SJSA1 (cell line): ENCODE measurements at places on chromosomes 16 and 17. TPM values are rescaled to one million over a fixed set of nuclear protein-coding genes. Genes with fewer than 3 reads are reported as not detected.

The CSH2 gene
- not detected in 2 replicates for total RNA-seq

The TEN1 gene
- total RNA-seq: 26.9 and 31.0 TPM in 2 replicates

DNA sequence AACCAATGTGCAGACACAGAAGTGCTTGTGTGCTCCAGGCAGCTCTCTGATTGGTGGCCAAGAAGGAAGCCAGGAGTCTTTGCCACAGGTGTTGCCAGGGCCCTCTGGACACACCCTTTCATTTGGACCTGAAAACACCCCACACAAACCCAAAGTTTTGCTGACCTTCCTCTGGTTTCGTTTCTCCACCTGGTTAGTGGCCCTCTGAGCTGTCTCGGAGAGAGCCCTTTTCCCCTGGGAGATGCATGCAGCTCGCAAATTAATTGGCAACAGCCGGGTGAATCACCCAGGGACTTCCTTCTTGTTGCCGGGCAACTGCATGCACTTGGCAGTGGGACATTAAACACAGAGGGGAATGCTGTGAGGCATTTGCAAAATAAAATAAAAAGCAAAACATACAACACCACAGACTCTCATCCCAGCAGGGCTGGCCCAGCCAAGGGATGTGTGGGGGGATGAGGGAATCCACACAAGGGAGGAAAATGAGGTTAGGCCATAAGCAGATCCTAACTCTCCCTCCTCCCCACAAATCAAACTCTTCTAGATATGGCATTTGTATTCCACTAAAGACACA lies 286.6 kb downstream of the SOX9 start:
- no peaks in the 10 kb centered on the region for H3K36me3 ChIP-seq
- DNase-seq: peak; percentile 98
- no peaks in the 10 kb centered on the region for H3K27me3 ChIP-seq
- H3K4me1 ChIP-seq: peaks cover 36% of the 10 kb centered on the region

- no peak overlapping the region for H3K27ac ChIP-seq
- no peak for DNase-seq
- H3K4me3 ChIP-seq: no peak overlapping the region
Measured at GRCh38 chr17:2183346-2183745, 120.2 kb downstream of the SMG6 start.

- H3K27me3 ChIP-seq: no peaks in the 10 kb centered on the region
- peaks cover 15% of the 10 kb centered on the region for H3K4me1 ChIP-seq
- no peak overlapping the region for H3K4me3 ChIP-seq
- no peak overlapping the region for H3K27ac ChIP-seq
- DNase-seq: no peak
- H3K36me3 ChIP-seq: peaks cover 56% of the 10 kb centered on the region
Measured at GRCh38 chr16:50271148-50272041, 5.0 kb downstream of the ADCY7 start.

DNA sequence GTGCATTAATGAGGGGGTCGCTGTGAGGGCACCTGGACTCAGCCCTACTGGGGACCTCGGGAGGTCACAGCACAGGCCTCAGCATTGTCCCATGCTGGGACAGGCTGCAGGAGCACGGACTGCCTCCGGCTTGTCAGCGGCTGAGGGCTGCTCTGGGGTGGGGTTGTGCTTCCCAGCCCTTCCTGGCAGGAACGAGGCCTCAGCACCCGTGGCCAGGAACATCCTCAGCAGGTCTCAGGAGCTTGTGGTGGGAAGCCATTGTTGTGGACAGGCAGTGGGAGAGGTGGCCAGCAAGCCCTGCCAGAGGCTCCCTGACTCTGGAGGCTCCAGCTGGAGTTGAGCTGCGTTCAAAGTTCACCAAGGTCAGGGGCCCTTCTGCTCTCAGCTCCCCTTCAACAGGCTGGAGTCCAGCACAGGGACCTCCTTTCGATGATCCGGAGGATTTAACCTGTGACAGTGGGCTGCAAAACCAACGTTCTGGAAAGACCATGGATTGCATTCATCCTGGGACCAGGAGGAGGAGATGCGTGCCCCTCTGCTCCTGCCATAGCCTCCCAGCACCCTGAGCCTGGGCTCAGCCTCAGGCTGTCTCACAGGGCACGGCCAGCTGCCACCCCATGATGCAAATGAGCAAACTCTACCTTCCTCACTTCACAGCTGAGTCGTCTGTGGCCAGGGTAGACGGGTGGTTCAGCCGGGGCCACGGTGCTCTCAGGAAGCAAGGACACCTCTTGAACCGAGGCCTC lies 32.6 kb downstream of the FOXL1 start:
- H3K27me3 ChIP-seq: no peaks in the 10 kb centered on the region
- H3K4me3 ChIP-seq: no peak overlapping the region
- no peak for DNase-seq

- no peak overlapping the region for H3K27ac ChIP-seq
- H3K27me3 ChIP-seq: no peaks in the 10 kb centered on the region
- H3K4me1 ChIP-seq: no peaks in the 10 kb centered on the region
- no peak overlapping the region for H3K4me3 ChIP-seq
- H3K36me3 ChIP-seq: peaks cover 86% of the 10 kb centered on the region
Measured at GRCh38 chr17:82252511-82253178, 20.9 kb downstream of the CSNK1D start.

DNA sequence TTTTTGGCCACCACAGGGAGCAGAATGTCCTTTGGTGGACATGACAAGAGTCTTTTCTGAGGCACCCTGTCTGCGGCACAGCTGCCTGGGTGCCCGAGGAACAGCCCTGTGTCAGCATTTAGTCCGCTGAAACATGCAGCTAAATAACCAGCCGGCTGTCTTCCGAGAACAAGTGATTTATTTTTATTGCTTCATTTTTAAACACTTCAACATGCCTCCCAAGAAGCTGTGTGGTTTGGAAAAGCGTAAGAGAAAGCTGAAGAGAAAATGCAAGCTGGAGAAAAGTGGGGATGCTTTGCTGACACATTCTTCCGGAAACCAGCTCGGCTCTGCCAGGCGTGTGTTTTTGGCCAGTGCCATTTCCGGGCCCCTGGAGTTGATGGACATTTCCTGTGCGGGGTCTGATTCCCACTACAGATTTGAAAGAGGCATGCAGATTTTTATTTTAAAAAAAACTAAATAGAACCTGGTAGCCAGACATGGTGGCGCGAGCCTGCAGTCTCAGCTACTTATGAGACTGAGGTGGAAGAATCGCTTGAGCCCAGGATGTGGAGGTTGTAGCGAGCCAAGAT lies 94.7 kb downstream of the SEC14L1 start:
- H3K36me3 ChIP-seq: no peaks in the 10 kb centered on the region
- peak overlapping the region; percentile 9 for H3K4me3 ChIP-seq
- H3K27me3 ChIP-seq: no peaks in the 10 kb centered on the region
- DNase-seq: peak; percentile 93
- H3K27ac ChIP-seq: peak overlapping the region; percentile 64
- H3K4me1 ChIP-seq: peaks cover 46% of the 10 kb centered on the region

GRCh38 chr17:83086907-83087787 lies 7.7 kb downstream of the METRNL start:
- H3K4me3 ChIP-seq: no peak overlapping the region
- no peaks in the 10 kb centered on the region for H3K27me3 ChIP-seq
- DNase-seq: no peak
- H3K36me3 ChIP-seq: peaks cover 85% of the 10 kb centered on the region
- no peak overlapping the region for H3K27ac ChIP-seq

GRCh38 chr17:42784811-42785592 lies 4.6 kb downstream of the WNK4 start:
- H3K4me1 ChIP-seq: peaks cover 19% of the 10 kb centered on the region
- DNase-seq: no peak
- H3K4me3 ChIP-seq: no peak overlapping the region
- H3K27me3 ChIP-seq: no peaks in the 10 kb centered on the region
- no peak overlapping the region for H3K27ac ChIP-seq
- peaks cover 2% of the 10 kb centered on the region; the same call in 1 of the 2 replicates for H3K36me3 ChIP-seq

DNA sequence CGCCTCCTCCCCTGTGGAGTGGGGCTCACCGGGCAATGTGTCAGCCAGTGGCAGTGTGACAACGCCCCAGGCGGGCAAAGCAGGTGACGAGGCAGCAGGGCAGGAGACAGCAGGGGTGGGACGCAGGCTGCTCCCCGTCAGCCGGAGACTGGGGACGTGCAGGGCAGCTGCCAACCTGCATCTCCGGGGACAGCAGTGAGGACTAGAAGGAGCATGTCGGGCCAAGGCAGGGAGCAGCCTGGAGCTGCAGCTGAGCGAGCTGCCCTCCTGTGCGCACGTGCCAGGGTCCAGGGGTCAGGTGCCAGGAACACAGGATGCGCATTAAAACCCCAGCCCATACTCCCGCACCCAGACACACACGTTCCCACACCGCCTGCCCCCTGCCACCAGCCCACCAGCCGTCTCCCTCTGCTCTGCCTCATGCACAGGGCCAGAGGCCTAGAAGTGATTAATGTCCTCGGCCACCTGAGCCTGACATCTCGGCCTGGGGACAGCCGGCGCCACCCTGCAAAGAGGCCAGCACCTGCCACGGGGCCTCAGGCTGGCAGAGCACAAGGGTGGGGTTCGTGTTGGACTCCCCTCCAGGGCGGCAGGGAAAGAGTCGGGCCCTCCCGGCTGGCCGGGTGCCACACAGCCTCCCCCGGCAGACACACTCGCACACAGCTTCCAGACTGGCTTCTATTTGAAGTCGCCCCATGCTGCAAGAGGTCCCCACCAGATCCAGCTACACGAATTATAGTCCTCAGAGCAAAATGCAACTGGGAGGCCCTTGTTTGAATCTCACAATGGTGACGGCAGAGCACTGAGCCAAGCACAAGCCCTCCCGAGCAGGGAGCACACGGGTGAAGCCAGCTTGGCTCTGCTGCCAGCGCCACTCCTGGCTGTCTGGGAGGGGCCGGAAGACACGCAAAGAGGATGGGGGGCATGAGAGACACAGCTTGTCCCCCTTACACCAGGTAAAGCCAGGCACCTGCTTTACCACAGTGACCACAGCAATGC lies 90.4 kb downstream of the RBFOX3 start:
- no peak for DNase-seq
- H3K4me1 ChIP-seq: no peaks in the 10 kb centered on the region
- no peaks in the 10 kb centered on the region; the same call in 1 of the 2 replicates for H3K36me3 ChIP-seq
- no peak overlapping the region for H3K4me3 ChIP-seq
- H3K27ac ChIP-seq: no peak overlapping the region
- peaks cover 95% of the 10 kb centered on the region for H3K27me3 ChIP-seq

DNA sequence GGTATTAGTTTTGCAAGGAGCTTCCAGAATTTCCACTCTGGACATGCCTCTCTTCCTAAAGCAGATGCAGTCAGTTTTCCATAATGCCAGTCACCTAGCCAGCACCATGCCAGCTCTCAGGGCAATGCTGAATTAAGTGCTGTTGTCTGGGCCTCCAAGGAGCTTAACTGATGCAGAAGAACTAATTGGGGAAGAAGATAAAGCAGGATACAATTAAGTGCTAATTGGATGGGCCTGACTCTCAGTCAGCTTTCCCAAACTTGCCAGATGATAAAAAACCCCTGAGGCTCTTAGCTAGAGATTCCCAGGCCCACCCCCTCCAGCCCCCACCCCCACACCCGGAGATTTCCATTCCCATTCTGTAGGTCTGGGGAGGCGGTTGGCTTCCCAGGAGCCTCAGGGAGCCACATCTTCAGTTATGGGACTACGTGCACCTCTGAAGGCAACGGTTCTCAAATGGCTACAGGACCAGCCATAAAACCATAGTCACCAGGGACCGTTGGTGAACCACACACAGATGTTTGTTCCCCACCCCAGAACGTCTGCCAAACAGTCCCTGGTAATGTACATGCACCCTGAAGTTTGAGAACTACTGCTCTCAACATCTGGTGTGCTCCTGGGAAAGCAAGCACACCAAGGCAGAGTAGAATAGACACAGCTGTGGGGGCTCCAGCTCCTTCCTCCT lies 499.1 kb upstream of the CDH5 start:
- H3K27me3 ChIP-seq: no peaks in the 10 kb centered on the region
- H3K36me3 ChIP-seq: no peaks in the 10 kb centered on the region
- H3K4me1 ChIP-seq: no peaks in the 10 kb centered on the region
- H3K4me3 ChIP-seq: no peak overlapping the region

GRCh38 chr17:14731591-14731990 lies 430.7 kb downstream of the HS3ST3B1 start:
- no peak overlapping the region for H3K27ac ChIP-seq
- no peaks in the 10 kb centered on the region for H3K4me1 ChIP-seq
- H3K27me3 ChIP-seq: no peaks in the 10 kb centered on the region
- H3K4me3 ChIP-seq: no peak overlapping the region

DNA sequence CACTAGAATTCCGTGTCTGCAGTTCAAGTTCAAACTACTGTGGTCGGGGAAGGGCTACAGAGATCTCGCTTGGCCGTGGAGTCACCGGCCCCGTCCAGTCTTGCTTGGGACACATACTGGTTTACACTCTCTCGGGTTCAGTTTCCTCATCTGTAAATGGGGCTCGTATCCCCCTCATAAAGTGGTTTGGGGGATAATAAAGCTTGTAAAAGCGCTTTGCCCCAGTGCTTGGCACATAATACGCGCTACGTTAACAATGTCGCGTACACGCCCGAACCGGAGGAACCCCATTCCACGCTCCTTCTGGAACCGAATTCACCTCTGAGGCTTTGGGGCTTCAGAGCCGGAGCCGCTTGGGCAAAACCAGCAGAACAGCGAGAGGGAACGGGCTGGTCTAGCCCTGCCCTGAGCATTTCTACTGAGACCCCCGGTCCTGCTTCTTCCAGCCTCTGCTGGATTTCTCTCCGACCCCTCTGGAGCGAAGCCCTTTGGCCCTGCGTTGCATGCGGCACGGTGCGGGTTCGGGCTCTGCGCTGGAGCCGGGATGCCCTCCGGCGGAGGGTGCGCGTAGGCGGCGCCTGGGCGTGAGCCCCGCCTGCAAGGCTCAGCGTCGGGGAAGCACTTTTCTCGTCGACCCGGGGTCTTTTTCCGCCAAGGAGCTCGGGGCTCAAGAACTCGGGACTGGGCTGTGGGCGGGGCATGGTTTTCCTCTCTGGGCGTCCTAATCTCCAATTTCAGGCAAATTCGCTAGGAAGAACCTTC lies 26.1 kb upstream of the HOXB13 start:
- H3K27me3 ChIP-seq: peaks cover 94% of the 10 kb centered on the region
- H3K4me3 ChIP-seq: no peak overlapping the region
- no peaks in the 10 kb centered on the region for H3K4me1 ChIP-seq

GRCh38 chr17:79991140-79991923 lies 44.3 kb downstream of the TBC1D16 start:
- peak overlapping the region; percentile 33 for H3K4me3 ChIP-seq
- no peaks in the 10 kb centered on the region for H3K27me3 ChIP-seq
- no peak overlapping the region for H3K27ac ChIP-seq
- peak; percentile 94 for DNase-seq
- 0 out of 2 replicates have a peak, but pooled peaks cover 3% of the 10 kb centered on the region for H3K36me3 ChIP-seq
- H3K4me1 ChIP-seq: peaks cover 57% of the 10 kb centered on the region
